ENCODE measurements at places on chromosomes 1 and 21.
A peak's percentile ranks its signal among the peaks of the same experiment; 100 is the strongest.

- DNase-seq: no peak
Observed at GRCh38 chr1:164579381-164579780, 20.4 kb downstream of the PBX1 start.

DNA sequence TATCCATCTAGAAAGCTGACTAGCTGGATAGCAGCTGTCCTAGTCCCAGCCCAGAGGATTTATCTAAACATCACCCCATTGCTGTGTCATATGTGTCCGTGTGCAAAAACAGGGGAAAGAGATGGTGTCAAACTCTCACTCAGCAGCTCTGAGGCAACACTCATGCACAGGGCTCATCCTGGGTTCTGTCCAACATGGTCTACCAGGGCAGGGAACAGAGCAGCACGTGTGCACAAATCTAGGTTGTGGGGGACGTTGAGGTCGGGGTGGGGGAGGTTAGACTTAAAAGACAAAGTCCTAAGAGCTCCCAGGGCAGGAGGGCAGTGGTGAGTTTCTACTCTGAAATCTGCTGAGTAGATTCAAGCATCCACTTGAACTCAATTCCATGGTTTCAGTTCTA is 16.2 kb downstream of the PI4KB start:
- no peak for DNase-seq

GRCh38 chr1:36321119-36321951 is 2.1 kb downstream of the EVA1B start:
- DNase-seq: peak; percentile 44

- no peak for DNase-seq
Observed at GRCh38 chr21:23543333-23543732, 2063.9 kb downstream of the MRPL39 start.

GRCh38 chr1:47763591-47764171 is 233.5 kb downstream of the TRABD2B start:
- no peak for DNase-seq

GRCh38 chr1:2534687-2535441 is 4.8 kb upstream of the HES5 start:
- no peak for DNase-seq

DNA sequence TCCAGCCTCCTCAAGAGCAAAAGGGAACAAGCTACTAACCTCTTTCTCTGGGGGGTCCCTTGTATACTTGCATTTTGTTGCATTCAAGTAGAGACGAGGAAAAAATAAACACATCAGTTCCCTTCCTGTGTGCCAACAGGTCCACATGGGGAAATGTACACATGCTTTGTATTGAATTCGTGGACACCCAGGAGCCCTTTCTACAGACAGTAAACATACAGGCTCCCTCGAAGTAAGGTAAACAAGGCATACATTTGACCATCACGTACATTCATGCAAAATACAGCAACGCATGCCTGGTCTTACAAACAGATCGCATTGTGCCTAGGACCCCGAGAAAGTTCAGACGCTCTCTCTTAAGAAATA is 1.1 kb downstream of the KCND3 start:
- no peak for DNase-seq

DNA sequence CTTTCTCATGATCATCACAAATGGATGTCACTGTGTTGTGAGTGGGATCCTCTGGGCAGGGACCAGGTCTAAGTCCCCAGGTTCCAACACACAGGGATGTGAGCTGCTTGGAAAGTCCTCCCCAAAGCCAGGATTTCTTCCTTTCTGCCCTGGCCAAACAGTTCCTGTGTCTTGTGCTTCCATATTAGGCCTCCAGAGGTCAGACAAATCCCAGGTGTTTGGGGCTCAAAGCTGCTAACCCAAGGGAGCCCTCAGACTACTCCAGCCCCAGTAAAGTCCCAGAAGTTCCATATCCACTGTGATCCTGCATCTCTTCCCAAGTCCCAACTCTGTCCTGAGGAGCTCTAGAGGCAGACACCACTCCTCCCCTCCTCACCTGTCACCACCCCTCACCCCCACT is 27.7 kb upstream of the MAGOH start:
- DNase-seq: no peak

GRCh38 chr1:150561254-150561973 is 12.2 kb downstream of the ADAMTSL4 start:
- peak; percentile 55 for DNase-seq

DNA sequence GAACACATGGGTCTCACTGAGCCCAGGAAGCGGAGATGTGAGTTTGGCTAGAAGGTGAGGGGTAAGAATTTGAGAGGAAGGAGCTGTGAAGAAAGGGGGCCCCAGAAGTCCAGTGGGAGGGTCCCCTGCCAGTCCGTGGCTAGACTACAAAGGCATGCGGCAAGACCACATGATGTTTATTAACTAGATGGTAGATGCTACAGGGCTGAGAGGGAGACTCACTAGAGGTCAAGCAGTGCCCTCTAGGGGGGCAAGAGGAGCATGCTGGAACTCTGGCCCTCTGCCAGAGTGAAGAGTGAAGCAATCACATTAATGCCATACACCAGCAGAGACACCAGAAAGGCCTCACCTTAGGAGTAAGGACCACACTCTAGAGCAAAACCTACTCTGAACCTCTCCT is 12.2 kb downstream of the KIAA0319L start:
- DNase-seq: peak; percentile 51

DNA sequence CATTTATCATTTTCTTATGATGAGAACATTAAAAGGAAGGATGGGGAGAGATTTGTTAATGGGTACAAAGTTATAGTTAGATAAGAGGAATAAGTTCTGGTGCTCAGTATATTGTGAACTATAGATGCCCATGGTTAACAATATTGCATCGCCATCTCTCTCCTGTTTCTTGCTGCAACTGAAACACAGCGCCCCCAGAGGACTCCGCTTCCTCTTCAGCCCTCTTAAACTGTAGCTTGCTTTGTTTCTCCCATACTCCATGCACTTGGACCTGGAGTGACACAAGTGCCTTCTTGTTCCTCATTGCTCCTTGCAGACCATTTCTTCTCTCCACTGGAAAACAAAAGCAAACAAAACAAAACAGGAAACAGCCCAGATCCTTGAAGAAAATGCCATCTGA is 70.1 kb upstream of the NTPCR start:
- DNase-seq: no peak

DNA sequence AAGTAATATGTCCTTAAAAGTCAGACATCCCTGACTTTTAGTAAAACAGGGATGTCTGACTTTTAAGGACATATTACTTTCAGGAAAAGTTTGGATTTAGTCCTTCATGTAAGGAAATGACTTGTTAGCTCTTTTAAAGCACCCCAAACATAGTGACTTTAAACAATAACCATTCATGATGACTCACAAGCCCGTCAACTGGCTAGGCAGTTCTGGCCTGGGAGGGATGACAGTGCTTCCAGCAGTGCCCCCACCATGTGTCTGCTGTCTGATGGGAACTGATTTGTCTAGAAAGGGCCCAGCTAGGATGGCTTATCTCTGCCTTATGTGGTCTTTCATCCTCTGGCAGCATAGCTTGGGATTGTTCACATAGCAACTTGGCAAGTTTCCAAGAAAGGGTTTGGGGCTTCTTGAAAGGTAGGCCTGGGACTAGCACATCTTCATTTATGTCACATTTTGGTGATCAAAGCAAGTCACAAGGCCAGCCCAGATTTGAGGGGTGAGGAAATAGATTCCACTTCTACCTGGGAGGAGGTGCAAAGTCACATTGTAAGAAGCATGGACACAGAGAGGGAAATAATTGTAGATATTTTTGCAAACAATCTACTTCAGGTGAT is 143.5 kb downstream of the C1orf94 start:
- no peak for DNase-seq

DNA sequence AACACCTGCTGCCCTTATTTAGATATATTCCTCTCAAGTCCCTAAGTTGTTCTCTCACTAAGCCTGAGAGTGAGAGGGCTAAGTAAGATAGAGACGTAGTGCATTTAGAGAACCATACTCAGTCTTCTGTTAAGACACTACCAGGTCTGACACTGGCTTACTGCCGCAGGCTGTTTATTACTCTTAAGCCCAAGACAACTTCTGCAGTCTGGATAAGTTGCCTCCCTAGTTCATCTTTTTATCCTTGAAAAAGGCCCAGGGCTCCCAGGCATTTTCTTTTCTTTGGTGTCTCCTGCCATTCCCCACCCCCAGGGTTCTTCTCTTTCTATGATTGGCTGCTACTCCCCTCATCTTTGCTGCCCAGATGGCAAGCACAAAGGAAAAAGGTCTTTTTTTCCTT is 38.7 kb downstream of the CACHD1 start:
- no peak for DNase-seq

GRCh38 chr1:181033128-181033798 is 520 bp upstream of the MR1 start:
- DNase-seq: peak; percentile 7

DNA sequence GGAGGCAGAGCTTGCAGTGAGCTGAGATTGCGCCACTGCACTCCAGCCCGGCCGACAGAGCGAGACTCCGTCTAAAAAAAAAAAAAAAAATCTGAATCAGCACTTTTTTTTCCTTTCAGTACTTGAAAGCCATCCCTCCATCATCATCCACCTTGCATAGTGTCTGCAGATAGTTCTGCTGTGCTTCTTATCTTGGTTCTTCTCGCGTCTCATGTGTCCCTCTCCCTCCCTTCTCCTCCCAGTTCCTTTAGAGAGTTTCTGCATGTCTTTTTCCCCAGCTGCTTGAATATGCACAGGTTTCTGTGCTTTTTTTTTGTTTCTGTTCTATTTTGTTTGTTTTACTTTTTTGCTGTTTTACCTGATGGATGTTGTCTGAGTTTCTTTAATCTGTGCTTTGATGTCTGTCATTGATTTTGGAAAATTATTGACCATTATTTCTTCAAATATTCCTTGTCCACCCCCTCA is 3.9 kb upstream of the COL18A1 start:
- no peak for DNase-seq

DNA sequence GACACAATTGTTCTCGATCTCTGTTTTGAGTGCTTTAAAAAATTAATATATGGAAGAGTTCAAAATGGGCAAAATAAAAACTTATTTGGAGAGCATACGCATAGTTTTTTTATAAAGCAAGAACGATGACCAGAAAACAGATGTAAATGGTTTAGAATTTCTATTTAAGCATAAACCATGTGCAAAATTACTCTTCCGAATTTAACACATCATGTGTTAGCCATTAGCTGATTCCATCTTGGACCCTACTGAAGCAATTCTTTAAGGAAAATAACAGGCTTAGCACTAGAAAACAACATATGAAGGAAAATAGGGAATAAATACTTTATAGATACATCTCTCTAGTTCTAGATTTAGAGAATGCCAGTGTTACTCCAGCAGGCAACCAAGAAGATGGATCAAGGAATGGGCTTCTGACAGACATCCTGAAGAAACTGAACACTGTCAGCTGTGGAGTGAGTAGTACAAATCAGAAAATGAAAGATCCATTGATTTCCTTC is 26.7 kb downstream of the CDC7 start:
- DNase-seq: no peak

DNA sequence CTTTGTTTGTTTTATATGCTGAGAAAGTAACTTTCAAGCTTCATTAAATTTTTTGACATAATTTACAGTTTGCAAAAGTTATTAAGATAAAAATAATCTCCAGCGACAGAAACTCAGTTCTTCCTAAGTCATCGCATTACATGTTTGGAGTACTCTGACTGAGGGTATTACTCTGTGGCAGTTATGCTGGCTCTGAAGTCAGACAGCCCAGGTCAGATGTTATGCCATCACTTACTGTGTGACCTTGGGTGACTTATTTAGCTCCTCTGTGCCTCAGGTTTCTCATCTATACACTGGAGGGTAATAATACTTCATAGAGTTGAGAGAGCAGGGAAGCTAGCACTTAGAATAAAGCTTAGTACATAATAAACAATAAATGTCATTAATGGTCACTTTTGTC is 26.4 kb downstream of the PRKAA2 start:
- no peak for DNase-seq

- DNase-seq: no peak
Observed at GRCh38 chr1:186735463-186735862, 55.2 kb upstream of the PTGS2 start.

GRCh38 chr21:15051644-15052458 is 12.9 kb downstream of the NRIP1 start:
- no peak for DNase-seq

GRCh38 chr1:205939690-205940330 is 3.4 kb downstream of the SLC26A9 start:
- DNase-seq: no peak

GRCh38 chr21:25513810-25514209 is 93.5 kb downstream of the MRPL39 start:
- DNase-seq: no peak

DNA sequence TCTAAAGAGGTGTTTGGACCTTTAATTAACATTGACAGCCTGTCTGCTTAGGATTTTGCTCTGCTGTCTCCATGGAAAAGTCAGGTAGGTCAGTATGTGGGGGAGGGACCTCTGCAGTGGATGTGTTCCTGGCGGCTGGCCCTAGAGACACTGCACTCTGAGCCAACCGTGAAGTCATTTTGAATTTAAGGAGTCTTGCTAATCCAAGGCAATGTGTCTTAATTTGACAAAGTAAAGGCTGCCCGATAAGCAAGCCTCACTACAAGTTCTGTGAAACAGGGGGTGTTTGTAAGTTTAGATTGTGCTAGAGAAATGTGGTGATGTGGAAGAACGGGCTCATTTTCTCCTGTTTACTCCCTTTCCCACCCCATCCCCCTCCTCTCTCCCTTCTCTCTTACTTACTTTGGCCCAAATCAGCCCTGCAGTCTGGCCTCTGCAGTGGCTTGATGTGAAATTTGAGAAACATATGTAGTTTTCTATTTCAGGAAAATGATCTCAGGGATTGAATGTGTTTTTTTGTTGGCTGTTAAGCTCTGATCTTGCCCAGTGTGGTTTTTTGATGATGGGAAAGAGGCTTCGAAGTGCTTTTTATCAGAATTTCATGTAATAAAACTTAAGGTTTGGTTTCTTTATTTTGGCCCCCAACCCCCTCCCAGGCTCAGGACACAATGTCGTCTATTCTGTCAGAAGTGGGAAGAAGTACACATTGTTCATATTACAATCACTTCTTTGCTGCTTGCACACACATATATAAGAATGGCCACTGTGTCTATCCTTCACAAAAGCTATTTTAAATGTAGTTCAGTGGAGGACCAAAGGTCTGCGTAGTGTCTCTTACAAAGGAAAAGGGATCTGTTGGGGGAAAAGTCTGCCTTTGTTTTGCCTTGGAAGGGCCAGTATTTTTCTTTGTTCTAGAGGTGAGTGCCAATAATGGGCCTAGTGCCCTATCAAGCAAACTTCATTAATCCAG is 96.6 kb downstream of the FGGY start:
- DNase-seq: no peak

GRCh38 chr1:160328184-160328583 is 14.9 kb downstream of the COPA start:
- no peak for DNase-seq

All from stimulated activated CD4-positive, alpha-beta T cell treated with anti-CD3 and anti-CD28 coated beads, Interleukin-4, amount 100 ng/mL, for 4 hours (primary cell).